ENCODE measurements at places on chromosomes 12 and 14. TPM values are rescaled to one million over a fixed set of nuclear protein-coding genes. Genes with fewer than 3 reads are reported as not detected.

- H3K36me3 ChIP-seq, result peaks cover 11% of the 10 kb centered on the region
- H3K27me3 ChIP-seq, result no peaks in the 10 kb centered on the region
- no peak for DNase-seq
- H3K4me3 ChIP-seq, result no peak overlapping the region
- peak overlapping the region; percentile 29 for H3K27ac ChIP-seq
- H3K4me1 ChIP-seq, result no peaks in the 10 kb centered on the region
Observed at GRCh38 chr14:99512110-99512449, 30.9 kb downstream of the CCNK start.

Gene FAM222A
- total RNA-seq, result 0.39 TPM

DNA sequence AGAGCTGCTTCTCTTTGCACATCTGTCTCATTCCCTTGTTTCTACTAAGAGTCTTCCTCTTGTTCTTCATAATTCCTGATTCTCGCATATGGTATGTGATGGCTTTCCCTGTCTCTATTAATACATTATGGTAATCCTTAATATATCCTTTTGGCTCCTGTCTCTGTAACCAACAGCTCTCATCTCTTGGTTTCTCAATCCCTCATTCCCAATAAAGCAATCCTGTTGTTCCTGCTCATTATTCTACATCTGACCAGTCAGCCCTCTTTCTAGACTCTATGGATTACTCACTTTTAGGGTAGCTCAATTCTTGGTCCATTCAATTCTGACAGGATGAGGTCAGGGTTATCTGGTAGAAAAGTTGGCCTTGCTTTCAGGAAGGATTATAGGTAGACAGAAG is 349.9 kb downstream of the LRIG3 start:
- H3K4me1 ChIP-seq, result no peaks in the 10 kb centered on the region
- no peaks in the 10 kb centered on the region for H3K36me3 ChIP-seq
- H3K4me3 ChIP-seq, result no peak overlapping the region
- no peak overlapping the region for H3K27ac ChIP-seq
- H3K27me3 ChIP-seq, result peaks cover 2% of the 10 kb centered on the region

Gene RBP5
- not detected for total RNA-seq

Gene RASSF9
- not detected for total RNA-seq

GRCh38 chr14:61927520-61927919 is 165.3 kb downstream of the SNAPC1 start:
- H3K36me3 ChIP-seq, result no peaks in the 10 kb centered on the region
- DNase-seq, result no peak
- no peak overlapping the region for H3K27ac ChIP-seq
- no peaks in the 10 kb centered on the region for H3K4me1 ChIP-seq

DNA sequence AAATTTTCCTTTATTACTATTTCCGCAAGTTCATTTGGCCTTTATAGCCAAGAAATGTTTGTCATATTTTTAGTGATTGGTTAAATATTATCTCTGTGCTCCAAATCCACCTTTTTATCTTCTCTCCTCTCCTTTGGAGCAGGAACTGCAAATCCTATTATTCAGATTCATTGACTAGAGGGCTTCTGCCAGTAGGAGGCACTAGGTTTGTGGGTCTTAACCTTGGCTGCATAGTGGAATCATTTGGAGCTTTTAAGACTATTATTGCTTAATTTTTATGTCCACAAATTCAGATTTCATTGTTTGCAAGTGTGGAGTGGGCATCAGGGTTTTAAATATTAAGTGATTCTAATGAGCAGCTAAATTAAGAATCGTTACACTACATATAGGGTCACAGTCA is 75.3 kb upstream of the SYT10 start:
- no peak overlapping the region for H3K4me3 ChIP-seq
- no peak overlapping the region for H3K27ac ChIP-seq
- no peak for DNase-seq
- H3K4me1 ChIP-seq, result no peaks in the 10 kb centered on the region
- no peaks in the 10 kb centered on the region for H3K36me3 ChIP-seq

GRCh38 chr12:56115329-56115728 is 1.1 kb upstream of the RPL41 start:
- H3K27ac ChIP-seq, result peak overlapping the region; percentile 100
- H3K27me3 ChIP-seq, result no peaks in the 10 kb centered on the region
- peak overlapping the region; percentile 97 for H3K4me3 ChIP-seq
- H3K36me3 ChIP-seq, result peaks cover 56% of the 10 kb centered on the region
- DNase-seq, result no peak

DNA sequence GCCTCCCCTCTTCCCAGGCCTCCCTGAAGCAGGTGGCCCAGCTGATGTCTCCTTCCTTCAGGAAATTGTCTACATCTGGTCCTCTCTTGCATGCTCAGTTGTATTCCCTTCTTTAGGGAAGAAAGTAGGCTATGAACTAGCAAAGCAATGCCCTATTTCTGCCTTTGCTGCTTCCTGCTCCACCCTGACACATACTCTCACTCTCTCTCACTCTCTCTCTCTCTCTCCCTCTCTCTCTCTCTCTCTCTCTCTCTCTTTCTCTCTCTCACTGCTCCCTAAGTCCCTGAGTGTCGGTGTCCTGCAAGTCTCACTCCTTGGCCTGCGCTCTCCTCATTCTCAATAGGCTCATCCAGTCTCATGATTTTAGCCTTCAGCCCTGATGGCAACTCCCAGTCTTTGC is 19.4 kb upstream of the PARP11 start:
- H3K4me1 ChIP-seq, result peaks cover 16% of the 10 kb centered on the region
- no peak for DNase-seq
- H3K4me3 ChIP-seq, result no peak overlapping the region
- no peaks in the 10 kb centered on the region for H3K27me3 ChIP-seq

Gene PIWIL1
- total RNA-seq, result not detected

GRCh38 chr12:49903700-49904423 is at the start of gene FAIM2:
Gene FAIM2 (minus strand): TSS chr12:49903900. CDS start chr12:49903792, 108 bp downstream.
- H3K27ac ChIP-seq, result peak within 1 kb of the TSS; percentile 3
- H3K4me3 ChIP-seq, result peak within 1 kb of the TSS; percentile 57
- H3K36me3 ChIP-seq, result no peaks in the 10 kb centered on the region

Gene RNASE1
- total RNA-seq, result not detected

Gene AMDHD1
- 1.7 TPM for total RNA-seq

Gene MANSC1
- 2.2 TPM for total RNA-seq

Gene FOXA1
- 0.05 TPM for total RNA-seq

DNA sequence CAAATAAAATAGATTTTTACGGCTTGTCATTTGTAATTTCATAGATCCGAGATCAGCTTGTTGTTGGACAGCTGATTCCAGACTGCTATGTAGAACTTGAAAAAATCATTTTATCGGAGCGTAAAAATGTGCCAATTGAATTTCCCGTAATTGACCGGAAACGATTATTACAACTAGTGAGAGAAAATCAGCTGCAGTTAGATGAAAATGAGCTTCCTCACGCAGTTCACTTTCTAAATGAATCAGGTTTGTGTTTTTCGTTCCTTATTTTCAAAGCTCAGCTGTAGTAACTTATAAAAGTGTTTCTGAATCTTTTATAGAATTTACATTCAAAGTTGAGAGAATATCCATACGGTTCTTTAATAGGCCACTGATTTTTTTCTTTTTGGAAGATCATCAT is 89.1 kb downstream of the LRRK2 start:
- no peaks in the 10 kb centered on the region for H3K4me1 ChIP-seq
- H3K27me3 ChIP-seq, result no peaks in the 10 kb centered on the region
- H3K4me3 ChIP-seq, result no peak overlapping the region
- H3K36me3 ChIP-seq, result no peaks in the 10 kb centered on the region
- H3K27ac ChIP-seq, result no peak overlapping the region

- DNase-seq, result no peak
- peaks cover 18% of the 10 kb centered on the region for H3K27me3 ChIP-seq
- H3K4me1 ChIP-seq, result no peaks in the 10 kb centered on the region
- no peak overlapping the region for H3K27ac ChIP-seq
Observed at GRCh38 chr14:24928386-24928900, 121.5 kb downstream of the STXBP6 start.

Gene DHRS2
- total RNA-seq, result 3.7 TPM

Gene NANOG
- total RNA-seq, result not detected

Gene KANSL2
- 59.8 TPM for total RNA-seq

- no peak overlapping the region for H3K4me3 ChIP-seq
- DNase-seq, result no peak
- no peaks in the 10 kb centered on the region for H3K4me1 ChIP-seq
- peaks cover 23% of the 10 kb centered on the region for H3K27me3 ChIP-seq
Observed at GRCh38 chr14:69943084-69943780, 64.0 kb downstream of the SMOC1 start.

- H3K27ac ChIP-seq, result no peak overlapping the region
- H3K4me1 ChIP-seq, result no peaks in the 10 kb centered on the region
- H3K36me3 ChIP-seq, result no peaks in the 10 kb centered on the region
- H3K27me3 ChIP-seq, result no peaks in the 10 kb centered on the region
- DNase-seq, result no peak
Observed at GRCh38 chr14:96416292-96416691, 24.4 kb downstream of the AK7 start.

- H3K27me3 ChIP-seq, result no peaks in the 10 kb centered on the region
- no peaks in the 10 kb centered on the region for H3K36me3 ChIP-seq
- no peak for DNase-seq
Observed at GRCh38 chr12:8913702-8914032, 642 bp upstream of the PHC1 start.

DNA sequence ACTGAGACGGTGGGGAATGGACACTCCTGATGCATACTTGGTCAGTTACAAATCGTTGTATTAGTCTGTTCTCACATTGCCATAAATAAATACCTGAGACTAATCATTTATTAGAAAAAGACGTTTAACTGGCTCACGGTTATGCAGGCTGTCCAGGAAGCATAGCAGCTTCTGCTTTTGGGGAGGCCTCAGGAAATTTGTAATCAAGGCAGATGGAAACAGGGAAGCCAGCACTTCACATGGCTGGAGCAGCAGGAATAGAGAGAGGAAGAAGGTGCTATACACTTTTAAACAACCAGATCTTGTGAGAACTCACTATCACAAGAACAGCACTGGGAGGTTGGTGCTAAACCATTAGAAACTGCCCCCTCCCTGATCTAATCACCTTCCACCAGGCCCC is 418.2 kb downstream of the FLRT2 start:
- no peak overlapping the region for H3K27ac ChIP-seq
- peaks cover 4% of the 10 kb centered on the region for H3K4me1 ChIP-seq
- DNase-seq, result no peak
- H3K27me3 ChIP-seq, result no peaks in the 10 kb centered on the region
- peaks cover 2% of the 10 kb centered on the region for H3K36me3 ChIP-seq
- H3K4me3 ChIP-seq, result no peak overlapping the region

GRCh38 chr12:80472911-80473500 is 29.0 kb downstream of the PTPRQ start:
- H3K4me3 ChIP-seq, result no peak overlapping the region
- no peak for DNase-seq
- H3K36me3 ChIP-seq, result no peaks in the 10 kb centered on the region
- no peak overlapping the region for H3K27ac ChIP-seq
- H3K4me1 ChIP-seq, result no peaks in the 10 kb centered on the region

Gene KLRG1
- total RNA-seq, result 2.7 TPM

DNA sequence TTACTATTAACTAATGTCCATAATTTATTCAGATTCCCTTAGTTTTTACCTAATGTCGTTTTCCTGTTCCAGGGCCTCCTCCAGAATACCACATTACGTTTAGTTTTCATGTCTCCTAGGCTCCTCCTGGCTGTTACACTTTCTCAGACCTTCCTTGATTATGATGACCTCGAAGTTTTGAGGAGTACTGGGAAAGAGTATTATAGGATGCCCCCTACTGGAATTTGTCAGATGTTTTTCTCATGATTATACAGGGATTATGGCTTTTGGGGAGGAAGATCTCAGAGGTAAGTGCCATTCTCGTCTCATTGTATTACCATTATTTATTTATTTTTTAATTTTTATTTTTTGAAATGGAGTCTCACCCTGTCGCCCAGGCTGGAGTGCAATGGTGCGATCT is 17.7 kb upstream of the C1S start:
- DNase-seq, result no peak
- H3K4me3 ChIP-seq, result no peak overlapping the region
- H3K36me3 ChIP-seq, result no peaks in the 10 kb centered on the region
- no peaks in the 10 kb centered on the region for H3K27me3 ChIP-seq
- H3K27ac ChIP-seq, result no peak overlapping the region

DNA sequence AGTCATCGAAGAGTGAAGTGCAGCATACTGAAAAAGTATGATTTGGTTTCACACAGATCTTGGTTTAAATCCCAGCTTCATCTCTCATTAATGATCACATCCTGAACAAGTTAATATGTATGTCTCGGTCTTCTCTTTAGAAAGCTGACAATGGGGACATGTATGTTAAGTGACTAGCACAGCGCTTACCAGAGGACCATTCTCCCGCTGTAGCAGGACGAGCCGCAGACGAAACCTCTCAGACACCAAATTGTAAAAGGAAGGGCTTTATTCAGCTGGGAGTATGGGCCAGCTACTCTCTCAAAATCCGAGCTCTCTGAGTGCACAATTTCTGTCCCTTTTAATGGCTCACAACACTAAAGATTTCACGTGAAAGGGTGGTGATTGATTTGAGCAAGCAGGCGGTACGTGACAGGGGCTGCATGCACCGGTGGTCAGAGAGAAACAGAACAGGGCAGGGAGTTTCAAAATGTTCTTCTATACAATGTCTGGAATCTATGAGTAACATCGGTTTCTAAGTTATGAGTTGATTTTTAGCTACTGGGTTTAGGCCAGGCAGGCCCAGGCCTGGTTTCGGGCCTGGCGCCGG is 682.4 kb downstream of the DIO2 start:
- no peaks in the 10 kb centered on the region for H3K4me1 ChIP-seq
- DNase-seq, result no peak

Gene CDK17
- total RNA-seq, result 38.0 TPM

DNA sequence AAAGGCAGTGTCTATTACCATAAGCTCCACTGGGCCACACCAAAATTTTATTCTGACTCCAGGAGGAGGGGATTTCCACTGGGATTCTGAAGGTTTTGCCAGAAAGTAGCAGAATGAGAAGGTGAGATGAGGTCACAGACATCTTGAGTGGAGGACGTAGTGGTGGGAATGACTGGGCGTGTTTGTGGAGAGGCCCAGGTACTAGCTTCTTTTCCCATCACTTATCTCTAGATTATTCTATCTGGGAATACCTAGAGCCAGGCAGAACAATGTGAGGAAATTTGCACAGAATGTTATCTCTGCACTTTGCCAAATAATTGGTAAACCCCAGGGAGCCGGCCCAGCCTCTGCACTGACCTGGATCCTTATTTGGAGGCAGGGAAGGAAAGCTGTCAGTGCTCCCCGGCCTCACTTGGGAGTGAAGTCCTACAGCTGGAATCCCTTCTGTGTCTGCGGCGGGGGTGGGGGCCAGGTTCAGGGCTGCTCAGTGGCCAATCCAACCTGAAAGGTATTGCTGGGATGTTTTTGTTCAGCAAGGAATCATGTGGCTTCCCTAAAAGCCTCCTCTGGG is 129.4 kb downstream of the C12orf75 start:
- no peak overlapping the region for H3K4me3 ChIP-seq
- H3K27ac ChIP-seq, result no peak overlapping the region
- DNase-seq, result no peak
- H3K27me3 ChIP-seq, result peaks cover 9% of the 10 kb centered on the region
- no peaks in the 10 kb centered on the region for H3K36me3 ChIP-seq
- no peaks in the 10 kb centered on the region for H3K4me1 ChIP-seq

- H3K27me3 ChIP-seq, result no peaks in the 10 kb centered on the region
- peaks cover 58% of the 10 kb centered on the region for H3K4me1 ChIP-seq
- peaks cover 36% of the 10 kb centered on the region for H3K36me3 ChIP-seq
- H3K27ac ChIP-seq, result peak overlapping the region; percentile 77
Observed at GRCh38 chr12:123242116-123242904, 9.1 kb downstream of the MTRFR start.
